ENCODE measurements at places on chromosomes 7 and 10.

DNA sequence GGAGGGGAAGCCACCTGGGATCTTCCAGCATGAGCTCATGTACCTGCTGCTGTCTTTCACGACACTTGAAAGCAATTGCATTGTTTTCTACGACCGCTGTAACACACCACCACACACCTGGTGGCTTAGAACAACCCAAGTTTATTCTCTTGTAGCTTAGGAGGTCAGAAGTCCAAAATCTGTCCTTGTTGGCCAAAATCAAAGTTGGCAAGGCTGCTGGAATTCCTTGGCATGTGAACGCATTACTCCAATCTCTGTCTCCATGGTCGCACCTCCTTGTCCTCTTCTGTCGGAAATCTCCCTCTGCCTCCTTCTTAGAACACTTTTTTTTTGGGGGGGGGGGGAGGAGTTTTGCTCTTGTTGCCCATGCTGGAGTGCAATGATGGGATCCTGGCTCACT is 305.7 kb downstream of the BAMBI start:
- DNase-seq: no peak

DNA sequence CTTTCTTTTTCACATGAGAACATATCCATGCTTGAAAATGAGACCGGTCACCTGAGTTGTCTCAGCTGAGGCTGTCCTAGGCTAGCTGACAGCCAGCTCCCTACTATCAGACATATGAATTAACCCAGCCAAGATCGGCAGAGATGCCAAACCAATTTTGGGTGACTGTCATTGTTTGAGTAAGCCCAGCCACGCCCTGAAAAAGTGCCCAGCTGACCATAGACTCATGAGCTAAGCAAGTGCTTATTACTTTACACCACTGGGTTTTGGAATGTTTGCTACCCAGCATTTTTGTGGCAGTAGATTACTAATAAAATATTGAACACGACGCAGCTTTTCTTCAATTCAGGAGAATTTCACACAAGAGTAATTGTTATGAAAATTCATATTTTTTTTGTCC is 265.2 kb upstream of the LYZL1 start:
- DNase-seq: no peak

GRCh38 chr10:70565556-70566514 is 36.7 kb downstream of the PRF1 start:
- no peak for DNase-seq

- no peak for DNase-seq
Measured at GRCh38 chr10:14123139-14123538, 207.6 kb downstream of the FRMD4A start.

DNA sequence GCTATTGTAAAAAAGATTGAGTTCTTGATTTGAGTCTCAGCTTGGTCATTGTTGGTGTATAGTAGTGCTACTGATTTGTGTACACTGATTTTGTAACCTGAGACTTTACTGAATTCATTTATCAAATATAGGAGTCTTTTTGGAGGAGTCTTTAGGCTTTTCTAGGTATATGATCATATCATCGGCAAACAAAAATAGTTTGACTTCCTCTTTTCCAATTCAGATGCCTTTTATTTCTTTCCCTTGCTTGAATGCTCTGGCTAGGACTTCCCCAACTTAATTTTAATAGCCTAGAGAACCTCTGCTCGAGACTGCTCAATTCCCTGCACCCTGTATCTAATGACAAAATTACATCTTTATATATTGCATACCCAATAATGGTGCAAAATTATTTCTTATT is 154.4 kb downstream of the CCDC7 start:
- DNase-seq: no peak

DNA sequence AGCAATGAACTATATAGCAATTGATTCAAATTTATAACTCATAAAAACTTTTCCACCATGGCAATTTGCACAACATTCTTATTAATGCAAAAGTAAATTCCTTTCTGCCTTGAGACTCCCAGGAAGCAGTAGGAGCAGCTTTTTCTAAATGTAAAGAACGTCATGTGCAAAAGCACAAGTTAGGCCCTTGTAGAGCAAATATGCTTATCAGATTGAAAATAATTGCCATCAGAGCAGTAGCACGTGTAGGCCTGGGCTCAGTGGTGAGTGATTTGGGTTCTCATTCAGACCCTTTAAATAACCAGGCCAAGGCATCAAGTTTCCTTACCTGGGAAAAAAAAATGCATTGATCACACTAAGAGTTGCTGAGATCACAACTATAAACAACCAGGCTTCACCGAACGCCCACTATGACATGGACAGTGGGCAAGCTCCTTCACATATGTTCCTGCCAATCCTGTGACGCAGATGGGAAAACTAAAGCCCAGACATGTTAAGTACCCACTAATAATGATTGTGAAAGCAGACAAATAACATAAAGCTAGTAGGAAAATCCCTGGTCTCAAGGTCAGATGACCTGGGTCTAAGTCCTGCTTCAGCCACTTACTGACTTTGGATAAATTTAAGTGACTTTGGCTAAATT is 22.1 kb upstream of the SAR1A start:
- DNase-seq: no peak

DNA sequence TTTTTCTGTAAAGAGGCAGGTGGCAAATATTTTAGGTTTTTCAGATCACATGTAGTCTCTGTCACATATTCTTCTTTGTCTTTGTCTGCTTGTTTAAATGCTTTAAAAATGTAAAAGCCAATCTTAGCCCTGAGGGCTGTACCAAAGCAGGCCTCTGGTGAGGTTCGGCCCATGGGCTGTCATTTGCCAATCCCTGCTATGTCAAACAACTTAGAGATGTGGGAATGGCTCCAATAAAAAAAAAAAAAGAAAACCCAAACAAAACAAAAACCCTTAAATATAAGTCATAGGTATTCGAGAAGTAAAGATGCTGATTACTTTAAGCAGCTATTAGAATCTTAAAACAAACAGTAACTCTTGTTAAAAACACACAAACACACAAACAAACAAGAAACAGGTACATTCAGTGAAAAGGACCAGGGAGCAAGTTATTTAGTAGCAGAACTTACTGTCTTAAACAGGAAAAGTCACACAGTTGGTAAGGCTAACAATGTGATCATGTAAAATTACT is 61.4 kb upstream of the NAMPT start:
- DNase-seq: no peak

GRCh38 chr10:30188556-30189237 is 129.3 kb upstream of the JCAD start:
- no peak for DNase-seq

DNA sequence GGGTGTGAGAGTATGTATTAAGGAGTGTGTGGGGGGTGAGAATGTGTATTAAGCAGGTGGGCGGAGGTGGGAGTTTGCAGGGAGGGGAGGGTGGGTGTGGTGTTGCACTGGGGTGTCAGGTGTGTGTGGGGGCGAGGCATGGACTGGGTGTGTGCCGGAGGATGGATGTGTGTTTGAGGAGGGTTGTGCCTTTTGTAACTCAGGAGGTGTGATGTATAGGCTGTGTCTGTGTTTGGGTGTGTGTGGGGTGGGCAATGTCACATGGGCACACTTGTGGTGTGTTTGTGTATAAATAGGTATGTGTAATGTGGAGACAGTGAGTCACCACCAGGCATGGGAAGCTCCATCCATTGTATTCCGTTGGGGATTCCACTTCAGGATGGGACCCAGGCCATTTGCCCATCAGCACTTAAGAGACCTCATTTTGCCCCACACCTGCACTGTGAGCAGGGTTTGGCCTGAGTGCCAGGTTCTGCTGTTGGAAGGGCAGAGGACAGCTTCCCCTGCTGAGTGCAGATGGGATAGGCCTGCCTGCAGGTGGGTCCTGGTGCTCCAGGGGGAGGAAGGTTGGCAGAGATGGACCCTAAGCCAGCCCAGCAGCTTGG is 5.8 kb downstream of the UNC5B start:
- no peak for DNase-seq

DNA sequence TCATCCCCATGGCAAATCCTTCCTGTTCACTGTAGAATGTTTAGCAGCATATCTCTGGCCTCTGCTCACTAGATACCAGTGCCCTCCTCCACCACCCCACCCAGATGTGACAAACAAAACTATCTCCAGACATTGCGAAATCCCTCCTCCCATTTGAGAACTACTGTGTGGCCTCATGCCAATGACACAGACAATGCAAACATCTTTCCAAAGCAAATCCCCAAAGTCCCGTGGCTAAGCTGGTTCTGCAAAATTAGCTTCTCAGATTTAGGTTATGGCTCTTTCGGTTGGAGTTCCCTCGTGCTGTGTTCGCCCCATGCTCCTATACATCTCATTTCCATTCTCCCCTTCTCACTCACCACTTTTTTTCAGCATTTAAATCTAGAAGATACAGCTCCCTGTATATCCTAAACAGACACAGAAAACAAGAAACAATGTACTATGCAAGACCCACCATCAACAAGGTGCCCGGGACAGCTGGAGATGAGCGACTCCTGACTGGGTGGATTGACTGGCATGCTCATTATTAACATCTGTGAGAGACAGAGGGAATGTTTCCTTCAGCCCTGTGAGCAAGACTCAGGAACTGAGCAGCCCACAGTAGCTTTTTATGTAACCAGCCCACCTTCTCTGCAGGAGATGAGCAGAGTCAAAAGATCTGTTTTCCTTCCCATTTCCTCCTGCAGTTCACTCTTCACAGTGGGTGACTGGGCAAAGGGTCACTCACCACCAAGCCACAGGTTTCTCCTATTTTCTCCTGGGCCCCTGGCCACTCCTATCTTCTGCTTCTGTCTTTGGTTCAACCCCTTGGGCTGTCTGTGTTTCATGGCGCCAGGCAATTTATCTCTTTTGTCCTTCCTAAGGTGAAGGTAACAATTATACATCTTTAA is 225.7 kb upstream of the AOAH start:
- no peak for DNase-seq

- DNase-seq: no peak
Measured at GRCh38 chr10:1557081-1557480, 180.2 kb downstream of the ADARB2 start.

- no peak for DNase-seq
Measured at GRCh38 chr7:33831389-33832141, 73.8 kb upstream of the BMPER start.

- DNase-seq: no peak
Measured at GRCh38 chr10:125757742-125758141, 17.9 kb downstream of the MMP21 start.

- DNase-seq: no peak
Measured at GRCh38 chr10:68151453-68151852, 42.2 kb downstream of the MYPN start.

DNA sequence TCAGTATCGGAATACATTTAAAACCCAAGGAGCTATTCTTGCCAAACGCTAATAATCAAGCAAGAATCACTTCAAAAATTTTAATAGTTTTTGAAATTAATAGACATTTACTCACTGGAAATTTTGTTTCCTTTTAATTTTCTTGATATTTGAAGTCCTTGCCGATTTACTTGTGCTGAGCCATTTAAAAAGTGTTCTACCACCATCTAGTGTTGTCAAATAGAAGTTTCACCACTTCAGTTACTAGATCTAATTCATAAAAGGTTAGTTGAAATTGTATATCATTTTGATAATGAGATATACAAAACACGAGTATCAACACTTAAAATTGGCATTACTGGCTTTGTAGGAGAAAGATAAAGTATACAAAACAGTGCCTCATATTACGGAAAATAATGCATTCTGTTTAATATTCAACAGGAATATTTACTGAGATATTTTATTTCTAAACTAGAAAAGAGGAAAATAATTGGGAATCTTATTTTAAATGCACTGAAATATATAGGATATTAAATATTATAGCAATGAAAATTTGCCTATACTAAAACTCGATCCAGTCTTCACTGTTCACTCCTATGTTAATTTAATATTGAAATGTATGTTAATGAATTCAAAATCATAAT is 664.8 kb upstream of the SEMA3D start:
- no peak for DNase-seq

GRCh38 chr7:157719705-157720655 is 383.2 kb downstream of the DNAJB6 start:
- DNase-seq: no peak

- DNase-seq: no peak
Measured at GRCh38 chr10:14555807-14556206, 218.9 kb downstream of the FAM107B start.

DNA sequence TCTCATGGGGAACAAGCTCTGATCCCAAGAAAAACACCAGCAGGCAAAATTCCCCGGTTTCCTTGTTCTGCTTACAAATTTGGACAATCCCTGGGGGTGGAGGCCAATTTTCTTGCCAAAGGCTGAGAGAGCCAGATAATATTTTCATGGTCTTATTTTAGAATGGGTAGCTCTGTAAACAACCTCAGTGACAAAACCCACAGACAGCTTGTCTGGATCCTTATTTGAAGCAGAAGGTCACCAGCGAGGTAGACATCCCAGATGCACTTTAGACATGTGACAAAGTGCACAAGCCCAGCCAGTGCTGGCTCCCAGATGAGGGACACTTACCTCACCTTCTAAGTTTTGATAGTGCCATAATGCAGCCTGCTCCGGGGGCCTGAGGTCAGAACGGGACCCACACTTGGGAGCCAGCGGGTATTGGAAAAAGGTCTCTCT is 102.6 kb upstream of the DDC start:
- DNase-seq: no peak

- DNase-seq: no peak
Measured at GRCh38 chr10:99775850-99776249, 6.6 kb upstream of the ABCC2 start.

- no peak for DNase-seq
Measured at GRCh38 chr7:70410134-70410750, 721.7 kb upstream of the GALNT17 start.

DNA sequence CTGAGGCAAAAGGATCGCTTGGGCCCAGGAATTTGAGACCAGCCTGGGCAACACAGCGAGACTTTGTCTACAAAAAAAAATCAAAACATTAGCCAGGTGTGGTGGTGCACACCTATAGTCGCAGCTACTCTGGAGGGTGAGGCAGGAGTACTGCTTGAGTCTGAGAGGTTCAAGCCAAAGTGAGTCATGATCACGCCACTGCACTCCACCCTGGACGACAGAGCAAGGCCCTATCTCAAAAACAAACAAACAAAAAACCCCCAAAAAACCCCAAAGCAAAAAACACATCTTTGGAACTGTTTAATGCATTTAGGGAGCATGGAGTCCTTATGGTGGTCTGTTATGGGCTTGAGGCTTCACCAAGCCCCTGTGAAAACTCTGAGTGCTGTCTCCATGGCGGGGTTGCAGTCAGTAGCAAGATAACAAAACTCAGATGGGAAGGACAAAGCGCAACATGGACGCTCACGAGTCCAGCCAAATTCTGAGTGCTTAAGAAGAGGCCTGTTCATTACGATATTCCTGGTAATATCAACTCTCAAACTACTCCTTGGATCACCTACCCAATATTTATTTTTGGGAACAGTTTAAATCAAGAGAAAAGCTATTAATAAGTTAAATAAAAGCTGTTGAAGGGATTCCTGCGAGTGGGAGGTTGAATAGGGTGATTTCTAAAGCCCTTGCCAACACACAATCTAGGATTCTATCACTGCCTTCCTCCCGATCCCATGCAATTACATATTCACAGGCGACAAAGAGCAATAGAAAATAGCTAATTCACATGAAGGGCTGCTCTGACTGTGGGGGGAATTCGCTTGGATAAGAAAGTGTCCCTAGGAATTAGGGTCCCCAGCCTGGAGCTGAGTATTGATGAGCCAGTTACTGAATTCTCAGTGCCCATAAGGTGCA is 123.3 kb downstream of the HIPK2 start:
- no peak for DNase-seq

- DNase-seq: no peak
Measured at GRCh38 chr10:65394502-65395297, 1531.1 kb upstream of the LRRTM3 start.

GRCh38 chr10:47410862-47411261 is 26.8 kb upstream of the ZNF488 start:
- no peak for DNase-seq

GRCh38 chr10:96325719-96326373 is 21.6 kb downstream of the DNTT start:
- no peak for DNase-seq

GRCh38 chr10:43166880-43167497 is 28.7 kb downstream of the CSGALNACT2 start:
- DNase-seq: no peak

GRCh38 chr10:21264271-21264670 is 261.2 kb downstream of the SKIDA1 start:
- DNase-seq: no peak
